Caco-2 (cell line): ENCODE measurements at places on chromosomes 5 and 9. TPM values are rescaled to one million over a fixed set of nuclear protein-coding genes. Genes with fewer than 3 reads are reported as not detected.

The NMUR2 gene
- total RNA-seq: 0.57 and 1.00 TPM in 2 replicates

DNA sequence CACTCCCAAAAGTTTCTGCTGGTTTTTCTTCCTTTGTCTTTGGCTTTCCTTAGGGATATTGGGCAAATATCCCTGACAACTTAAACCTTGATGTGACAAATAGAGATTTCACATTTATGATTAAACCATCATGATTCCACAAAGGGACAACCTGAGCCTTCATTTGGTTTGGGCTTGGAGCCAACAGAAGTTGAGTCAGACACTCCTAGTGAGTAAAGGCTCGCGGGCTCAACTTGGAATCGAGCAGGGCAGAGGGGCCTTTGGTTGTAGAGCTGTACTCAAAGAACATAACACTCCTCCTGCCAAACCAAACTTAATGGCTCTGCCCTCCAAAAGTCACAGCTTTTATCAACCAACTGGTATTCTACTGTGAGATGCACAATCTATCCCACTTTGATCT, 290.2 kb upstream of the MAP3K1 start:
- DNase-seq: no peak

DNA sequence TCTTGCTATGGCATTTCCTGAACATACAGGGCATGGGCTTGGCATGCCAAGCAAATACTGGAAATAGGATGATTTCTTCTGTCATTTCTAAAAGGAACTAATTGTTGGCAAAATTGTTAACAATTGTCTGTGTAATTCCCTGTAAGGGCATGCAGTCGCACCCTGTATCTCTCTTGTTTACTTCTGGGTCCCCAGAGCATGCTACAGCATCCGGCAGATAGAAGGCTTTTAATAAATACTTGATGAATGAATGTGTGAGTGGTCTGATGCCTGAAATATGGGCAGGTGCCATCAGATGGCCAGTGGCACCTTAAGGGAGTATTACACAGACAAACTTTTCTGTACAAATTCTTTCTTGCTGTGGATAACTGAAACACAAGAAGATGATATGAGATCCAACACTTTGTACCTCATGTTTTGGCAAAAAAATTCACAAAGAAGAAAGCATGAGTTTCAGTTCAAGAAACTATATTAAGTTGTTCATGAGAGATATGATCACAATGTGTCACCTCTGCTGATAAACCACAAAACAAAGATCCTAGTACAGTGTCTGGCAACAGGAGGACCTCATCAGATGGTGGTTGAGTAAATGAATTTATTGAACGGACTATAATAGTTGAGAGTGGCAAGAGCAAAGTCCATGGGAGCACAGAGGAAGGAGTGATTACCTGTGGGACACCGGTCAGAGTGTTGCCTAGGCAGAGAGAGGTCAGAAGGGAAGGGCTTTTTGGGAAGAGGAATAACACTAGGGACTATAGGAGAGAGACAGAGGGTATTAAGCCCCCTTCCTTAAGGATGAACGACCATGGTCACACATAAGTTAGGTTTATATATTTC, 194.2 kb downstream of the ATP10B start:
- no peak for DNase-seq

GRCh38 chr5:36172599-36172998, 20.7 kb downstream of the SKP2 start:
- no peak for DNase-seq

DNA sequence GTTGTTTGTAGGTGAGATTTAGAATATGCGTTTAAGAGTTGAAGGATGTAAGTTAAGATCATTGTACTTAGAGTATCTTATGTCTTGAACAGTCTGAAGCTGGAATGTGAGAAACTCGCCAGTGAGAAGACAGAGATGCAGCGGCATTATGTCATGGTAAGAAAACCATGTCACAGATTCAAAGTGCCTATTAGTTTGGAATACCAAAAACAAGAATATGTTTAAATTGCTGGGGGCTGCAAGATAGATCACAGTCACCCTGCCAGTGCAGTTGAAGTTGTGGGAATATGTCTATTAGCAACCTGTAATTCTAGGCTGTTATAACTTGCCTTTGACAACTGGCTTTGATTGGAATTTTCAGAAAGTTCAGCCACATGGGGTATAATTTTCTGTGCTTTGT, 3.0 kb downstream of the TLE4 start:
- no peak for DNase-seq

GRCh38 chr5:100165309-100165708, 369.9 kb upstream of the FAM174A start:
- DNase-seq: no peak

GRCh38 chr9:81609782-81610739, 79.3 kb downstream of the TLE1 start:
- DNase-seq: no peak

GRCh38 chr5:141420855-141421488, at the start of gene PCDHGA11:
TSS of gene PCDHGA11 (plus strand) at chr5:141421051. CDS start at chr5:141421228, 177 bp downstream.
- DNase-seq: no peak

The PRRT1B gene
- total RNA-seq: 5.0 and 6.5 TPM in 2 replicates

The FOXD4L3 gene
- total RNA-seq: 0.23 TPM in 1 of 2 replicates, not detected in the other

The DMGDH gene
- total RNA-seq: 0.28 and 1.8 TPM in 2 replicates

DNA sequence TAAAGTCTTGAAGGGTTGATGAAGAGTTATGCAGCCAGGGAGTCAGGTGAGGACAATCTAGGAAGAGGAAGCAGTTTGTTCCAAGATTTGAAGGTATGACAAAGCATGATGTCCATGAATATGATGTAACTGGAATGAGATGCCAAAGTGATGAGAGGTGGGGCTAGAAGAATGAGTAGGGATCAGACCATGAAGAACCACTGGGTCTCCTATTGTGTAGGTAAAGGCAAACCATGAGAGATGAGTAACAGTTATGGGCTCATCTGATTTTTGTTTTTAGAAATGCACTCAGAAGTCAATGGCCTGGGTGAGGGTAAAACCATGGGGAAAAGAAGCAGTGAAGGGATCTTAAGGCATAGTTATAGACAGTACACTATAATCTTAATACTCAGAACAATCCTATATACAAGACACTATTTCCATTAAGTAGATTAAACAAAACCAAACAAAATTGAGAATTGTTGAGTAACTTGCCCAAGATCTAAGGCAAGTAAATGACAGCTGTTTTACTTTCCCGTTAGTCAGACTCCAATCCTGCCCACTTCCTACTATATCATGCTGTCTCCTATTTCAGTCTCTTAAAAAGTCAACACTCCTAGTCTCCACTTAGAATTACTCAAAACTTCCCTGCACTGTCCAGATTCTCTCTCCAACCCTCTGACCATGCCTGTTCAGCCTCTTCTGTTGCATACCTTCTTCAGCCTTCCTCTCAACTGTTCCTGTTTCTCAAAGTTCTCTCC, 393.8 kb upstream of the MEF2C start:
- no peak for DNase-seq

- no peak for DNase-seq
Measured at GRCh38 chr9:132003319-132003704, 76.4 kb downstream of the MED27 start.

DNA sequence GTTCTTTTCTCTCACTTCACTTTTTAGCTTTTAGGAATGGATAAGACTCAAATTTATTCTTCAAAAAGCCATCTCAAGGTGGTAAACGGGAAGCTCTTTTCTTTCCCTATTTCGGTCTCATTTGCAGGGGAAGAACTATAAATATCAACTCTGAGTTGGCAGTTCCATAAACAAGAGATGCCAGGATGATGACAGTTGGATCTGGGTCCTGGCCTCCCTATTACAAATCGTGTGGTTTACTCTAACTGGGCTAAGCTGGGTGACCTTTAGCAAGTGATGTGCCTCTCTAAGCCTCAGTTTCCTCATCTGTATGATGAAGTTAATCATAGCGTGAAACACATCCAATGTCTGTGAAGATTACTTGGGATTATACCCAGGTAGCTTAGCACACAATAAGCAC, 44.2 kb downstream of the TLE4 start:
- no peak for DNase-seq

DNA sequence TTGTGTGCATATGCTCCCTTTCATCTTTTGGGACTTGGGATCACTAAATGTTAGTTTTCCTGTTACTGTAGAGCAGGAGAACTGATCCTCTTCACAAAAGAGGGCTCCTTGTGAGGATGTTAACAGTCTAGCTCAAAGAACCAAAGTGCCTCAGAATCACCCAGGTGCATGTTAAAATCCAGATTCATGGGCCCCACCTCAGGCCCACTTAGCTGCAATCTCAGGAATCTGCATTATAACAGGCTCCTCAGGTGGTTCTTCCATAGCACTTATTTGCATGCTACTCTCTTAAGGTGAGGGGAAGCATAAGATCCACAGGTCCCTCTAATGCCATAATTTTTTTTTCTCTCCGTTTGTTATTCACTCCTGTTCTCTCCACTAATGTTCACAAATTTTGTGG, 14.8 kb upstream of the MEF2C start:
- DNase-seq: no peak

- no peak for DNase-seq
Measured at GRCh38 chr5:174167080-174167910, 121.8 kb downstream of the NSG2 start.

- DNase-seq: no peak
Measured at GRCh38 chr5:43336159-43336558, 22.9 kb upstream of the HMGCS1 start.

The FAT2 gene
- 0.21 and 0.32 TPM in 2 replicates for total RNA-seq

The RANBP3L gene
- 0.20 TPM in 1 of 2 replicates, not detected in the other for total RNA-seq

DNA sequence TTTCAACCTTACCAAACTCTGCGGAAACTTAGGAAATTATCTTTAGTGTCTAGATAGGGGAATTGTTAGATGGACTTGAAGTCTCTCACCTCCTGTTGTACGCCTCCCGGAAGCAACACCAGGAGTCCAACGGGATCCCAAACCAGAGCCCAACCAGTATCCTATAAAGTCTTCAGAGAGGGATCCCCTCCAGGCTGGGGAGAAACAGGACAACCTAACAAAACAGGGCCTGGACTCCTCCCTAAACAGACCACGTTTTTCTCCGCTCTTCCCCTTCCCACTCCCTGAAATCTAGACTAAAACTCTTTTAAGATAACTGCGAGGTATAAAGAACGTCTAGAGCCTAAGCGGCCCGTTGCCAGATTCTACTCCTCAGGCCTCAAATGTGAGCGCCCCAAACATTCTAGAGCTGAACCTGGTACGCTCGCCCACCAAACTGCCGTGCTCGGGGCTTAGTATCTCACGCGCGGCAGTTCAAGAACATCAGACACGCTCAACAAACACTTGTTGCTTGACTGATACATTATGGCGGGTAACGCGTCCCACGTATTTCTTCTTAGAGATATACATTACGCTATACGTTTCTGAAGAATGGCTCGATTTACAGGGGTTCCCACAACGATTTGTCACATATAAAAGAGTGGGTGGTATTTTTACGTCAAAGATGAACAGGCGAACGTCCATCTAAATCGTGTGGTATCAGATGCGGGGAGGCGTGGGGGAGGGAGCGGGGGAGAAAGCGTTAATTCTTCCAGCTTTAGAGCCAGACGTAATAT, 663 bp upstream of the SMIM27 start:
- DNase-seq: peak; percentile 58

The BRINP1 gene
- total RNA-seq: not detected in 2 replicates

The SPTAN1 gene
- total RNA-seq: 407 and 408 TPM in 2 replicates

- no peak for DNase-seq
Measured at GRCh38 chr5:129698661-129699060, 49.2 kb upstream of the MINAR2 start.

GRCh38 chr9:33211695-33212393, 28.1 kb upstream of the SPINK4 start:
- no peak for DNase-seq

DNA sequence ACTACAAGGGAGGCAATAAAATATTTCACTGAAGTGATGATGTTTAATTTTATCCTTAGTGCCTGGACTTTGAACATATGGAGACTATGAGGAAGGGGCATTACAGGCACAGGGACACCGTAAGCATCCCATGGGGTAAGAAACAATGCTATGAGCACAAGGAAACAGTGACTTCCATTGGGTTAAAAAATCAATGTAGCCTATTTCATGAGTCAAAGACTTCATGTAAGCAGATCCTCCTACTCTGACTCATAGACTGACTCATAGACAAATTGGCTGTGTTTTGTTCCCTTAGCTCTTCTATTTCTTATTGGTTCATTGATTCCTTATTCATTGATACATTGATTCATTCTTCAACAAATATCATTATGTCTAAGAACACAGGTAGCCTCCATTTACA, 351.0 kb downstream of the PRELID2 start:
- no peak for DNase-seq
